Amniotic epithelial cell (primary cell): ENCODE measurements at places on chromosomes 1 and 21.

DNA sequence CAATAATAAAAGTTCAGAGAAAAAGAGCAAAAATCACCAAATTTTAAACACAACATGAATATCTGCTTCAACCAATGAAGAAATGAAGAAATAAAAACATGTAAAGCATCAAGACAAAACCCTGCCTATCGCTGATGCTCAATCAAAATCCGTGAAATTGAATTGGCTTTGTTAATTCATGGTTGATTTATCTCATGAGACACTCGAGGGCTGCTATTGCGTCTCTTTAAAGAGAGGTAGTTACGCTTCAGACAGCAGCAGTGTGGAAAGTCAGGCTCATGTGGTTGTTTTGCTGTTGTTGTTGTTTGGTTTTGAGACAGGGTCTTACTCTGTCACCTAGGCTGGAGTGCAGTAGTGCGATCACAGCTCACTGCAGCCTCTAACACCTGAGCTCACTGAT lies 65.5 kb upstream of the RGS7 start:
- DNase-seq: no peak

- DNase-seq: no peak
These were observed 71.2 kb downstream of the LHX4 start for GRCh38 chr1:180301135-180301742.

GRCh38 chr21:25983745-25984144 lies 186.8 kb downstream of the APP start:
- DNase-seq: peak; percentile 62

DNA sequence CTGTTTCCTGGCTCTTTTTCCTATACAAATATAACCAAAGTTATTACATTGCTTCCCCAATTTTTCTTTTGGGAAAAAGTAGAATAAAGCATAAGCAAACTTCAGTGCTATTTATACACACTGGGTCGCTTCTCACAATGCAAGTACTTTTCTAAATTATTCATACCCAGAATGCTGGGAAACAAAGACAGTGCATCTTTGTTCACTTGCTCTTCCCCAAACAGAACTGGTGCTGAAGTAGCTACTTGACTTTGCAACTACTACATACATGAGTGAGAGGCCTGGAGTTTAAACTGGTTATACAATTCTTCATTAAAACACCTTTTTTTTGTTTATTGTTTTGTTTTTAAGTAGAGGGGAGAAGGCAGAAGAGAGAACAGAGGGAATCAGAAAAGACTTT lies 40.2 kb downstream of the STX6 start:
- no peak for DNase-seq

GRCh38 chr21:31558189-31558961 lies 101.1 kb upstream of the SOD1 start:
- no peak for DNase-seq

DNA sequence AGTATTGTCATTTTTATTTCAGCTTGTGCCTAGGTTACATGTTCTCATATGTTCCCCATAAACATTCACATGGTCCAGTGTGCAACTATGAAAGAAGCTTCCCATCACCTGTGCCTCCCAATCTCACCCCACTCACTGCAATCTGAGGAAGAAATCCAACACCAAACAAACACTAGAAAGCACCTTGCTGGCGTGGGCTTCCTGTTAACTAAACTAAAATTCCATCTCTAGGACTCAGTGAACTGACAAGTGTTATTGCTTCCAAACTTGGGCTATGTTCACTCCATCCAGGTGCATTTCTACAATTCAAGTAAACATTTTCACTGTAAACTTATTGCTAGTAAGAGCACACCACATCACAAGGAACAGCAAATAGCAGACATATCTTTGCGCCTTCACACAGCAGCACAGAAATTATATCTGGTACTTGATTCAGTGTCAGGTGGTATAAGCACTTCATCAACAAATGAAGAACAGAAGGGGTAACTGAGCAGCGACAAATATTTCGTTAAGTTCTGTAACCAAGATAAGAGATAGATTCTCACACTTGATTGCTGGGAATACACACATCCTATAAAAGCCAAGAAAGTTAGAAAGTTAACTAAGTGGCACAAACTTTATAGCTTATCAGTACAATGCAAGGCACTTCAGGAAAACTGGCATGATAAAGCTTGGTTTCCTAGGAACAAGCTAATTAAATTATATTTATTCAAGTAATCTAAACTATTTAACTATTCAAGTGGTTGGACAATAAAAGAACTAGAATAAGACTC lies 8.9 kb upstream of the KCNJ15 start:
- no peak for DNase-seq

DNA sequence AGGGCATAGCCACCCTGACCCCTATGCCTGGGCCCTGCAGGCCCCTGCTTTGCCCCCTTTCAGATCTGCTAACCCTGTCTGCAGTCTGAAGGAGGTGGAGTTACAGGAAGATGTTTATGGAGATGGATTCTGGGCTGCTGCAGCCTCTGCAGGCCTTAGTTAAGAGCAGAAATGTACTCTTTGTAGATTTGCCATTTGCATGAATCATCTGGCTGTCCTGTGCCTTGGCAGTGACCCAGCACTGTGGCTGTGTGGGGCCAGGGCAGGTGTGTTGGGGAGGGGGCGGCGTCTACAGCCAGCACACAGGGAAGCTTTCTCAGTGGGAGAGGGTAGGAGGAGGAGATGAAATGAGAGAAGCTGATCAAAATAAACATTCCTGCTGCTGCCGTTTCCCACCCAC lies 867.3 kb downstream of the PLA2G4A start:
- DNase-seq: peak; percentile 22

GRCh38 chr1:82449506-82450057 lies 648.8 kb downstream of the ADGRL2 start:
- DNase-seq: peak; percentile 0

GRCh38 chr1:25707280-25708016 lies 90.9 kb downstream of the MAN1C1 start:
- DNase-seq: no peak

- DNase-seq: no peak
These were observed 265.1 kb downstream of the PTPRU start for GRCh38 chr1:29501227-29501976.

- no peak for DNase-seq
These were observed 40.9 kb downstream of the FBXO2 start for GRCh38 chr1:11613347-11613746.

- DNase-seq: no peak
These were observed 941 bp downstream of the RABGGTB start for GRCh38 chr1:75786901-75787493.

DNA sequence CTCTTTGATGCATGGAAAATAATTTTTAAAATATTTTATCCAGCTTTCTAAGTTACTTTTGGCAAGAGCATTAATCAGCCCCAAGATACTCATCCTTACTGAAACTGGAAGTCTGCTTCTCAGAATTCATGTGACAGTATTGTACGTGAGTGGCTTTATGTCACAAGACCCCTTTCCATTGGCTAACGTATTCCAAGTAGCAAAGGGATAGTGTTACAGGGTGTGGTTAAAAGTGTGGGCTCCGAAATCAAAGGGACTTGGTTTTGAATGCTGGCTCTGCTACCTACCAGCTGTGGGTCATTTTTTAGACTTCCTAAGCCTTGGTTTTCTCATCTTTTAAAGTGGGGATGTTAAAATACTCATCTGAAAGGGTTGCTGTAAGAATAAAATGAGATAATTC lies 91.7 kb downstream of the RHOU start:
- DNase-seq: no peak

GRCh38 chr21:32611471-32611997 lies 643 bp downstream of the CFAP298 start:
- peak; percentile 14 for DNase-seq

DNA sequence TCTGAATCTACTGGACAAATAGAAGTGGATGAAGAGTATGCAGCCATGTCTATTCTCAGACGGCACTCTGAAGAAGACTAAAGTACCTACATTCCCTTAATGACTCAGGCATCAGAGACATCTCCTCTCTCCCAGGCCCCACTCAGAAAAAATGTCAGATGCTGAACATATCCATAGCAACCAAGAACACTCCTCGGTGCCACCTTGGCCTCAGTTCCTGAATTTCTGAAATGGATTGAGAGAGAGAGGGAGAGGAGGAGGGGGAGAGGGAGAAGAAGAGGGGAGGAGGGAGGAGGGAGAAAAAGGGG lies 16.0 kb upstream of the OVAAL start:
- DNase-seq: peak; percentile 65

DNA sequence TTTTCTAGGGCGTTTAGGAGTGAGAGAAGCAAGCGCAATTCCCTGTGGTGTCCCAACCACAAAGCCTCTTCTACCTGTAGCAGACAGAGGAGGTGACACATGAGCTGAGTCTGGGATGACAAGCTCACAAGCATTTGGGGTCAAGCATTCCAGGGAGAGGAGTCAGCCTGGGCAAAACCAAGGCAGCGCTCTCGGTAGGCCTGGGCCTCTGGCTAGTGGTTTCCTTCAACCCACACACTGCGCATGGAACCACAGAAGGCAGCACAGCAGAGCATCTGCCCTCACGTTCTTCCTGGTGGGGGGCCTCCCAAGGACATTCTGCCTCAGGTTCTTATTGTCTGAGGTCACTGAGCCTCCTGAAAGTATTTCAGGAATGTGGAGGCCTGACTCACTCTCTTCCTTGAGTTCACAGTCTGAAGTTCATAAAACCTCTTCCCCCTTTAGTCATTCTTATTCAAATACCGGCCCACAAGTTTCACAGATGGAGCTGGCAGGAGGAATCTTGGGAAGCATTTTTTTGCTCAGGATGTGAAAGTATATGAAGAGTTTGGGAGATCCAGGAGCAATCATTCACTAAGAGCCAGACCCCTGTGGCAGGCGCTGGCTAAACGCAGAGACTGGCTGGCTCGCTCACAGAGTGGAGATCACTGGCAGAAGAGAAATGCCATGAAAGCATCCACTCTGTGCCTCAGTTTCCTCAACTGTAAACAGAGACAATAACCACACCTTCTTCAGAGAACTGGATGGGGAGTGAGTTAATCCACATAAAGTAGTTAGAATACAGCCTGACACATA lies 26.8 kb downstream of the CCN1 start:
- peak; percentile 99 for DNase-seq

GRCh38 chr1:165924117-165924516 lies 96.7 kb downstream of the UCK2 start:
- DNase-seq: no peak
